Fibroblast of skin of left biceps (primary cell): ENCODE measurements at places on chromosomes 7 and 10.

GRCh38 chr7:14871880-14872279 lies 30.7 kb downstream of the DGKB start:
- no peak for DNase-seq

DNA sequence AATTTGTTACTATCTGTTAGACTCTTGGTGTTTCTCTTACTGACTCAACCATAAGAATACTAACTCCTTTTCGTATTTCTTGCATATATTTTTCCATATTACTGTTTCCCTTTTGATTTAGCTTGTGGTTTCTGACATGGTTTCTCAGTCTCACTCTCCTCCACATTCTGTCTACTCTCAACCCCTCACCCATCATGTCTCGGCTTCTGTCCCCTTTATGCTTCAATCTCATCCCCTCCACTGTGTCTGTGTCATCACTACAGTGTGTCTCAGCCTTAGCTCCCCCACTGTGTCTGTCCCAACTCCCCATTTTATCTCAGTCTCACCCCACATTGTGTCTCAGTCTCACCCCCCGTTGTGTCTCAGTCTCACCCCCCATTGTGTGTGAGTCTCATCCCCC lies 126.9 kb downstream of the VIPR2 start:
- no peak for DNase-seq

GRCh38 chr10:6349846-6350535 lies 147.3 kb downstream of the PFKFB3 start:
- no peak for DNase-seq

DNA sequence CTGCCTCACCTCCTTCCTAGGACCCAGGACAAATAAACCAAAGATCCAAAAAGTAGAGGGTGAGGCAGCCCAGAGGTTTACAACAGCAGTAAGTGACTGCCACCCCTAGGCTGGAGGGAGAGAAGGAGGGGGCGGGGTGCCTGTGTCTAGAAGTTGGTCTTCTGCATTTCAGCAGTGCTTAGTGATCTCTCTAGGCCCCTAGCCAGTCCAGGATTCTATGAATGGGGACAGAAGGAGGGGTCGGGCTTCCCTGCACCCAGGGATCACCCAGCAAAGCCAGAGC lies 62.8 kb upstream of the KDM7A start:
- DNase-seq: no peak

DNA sequence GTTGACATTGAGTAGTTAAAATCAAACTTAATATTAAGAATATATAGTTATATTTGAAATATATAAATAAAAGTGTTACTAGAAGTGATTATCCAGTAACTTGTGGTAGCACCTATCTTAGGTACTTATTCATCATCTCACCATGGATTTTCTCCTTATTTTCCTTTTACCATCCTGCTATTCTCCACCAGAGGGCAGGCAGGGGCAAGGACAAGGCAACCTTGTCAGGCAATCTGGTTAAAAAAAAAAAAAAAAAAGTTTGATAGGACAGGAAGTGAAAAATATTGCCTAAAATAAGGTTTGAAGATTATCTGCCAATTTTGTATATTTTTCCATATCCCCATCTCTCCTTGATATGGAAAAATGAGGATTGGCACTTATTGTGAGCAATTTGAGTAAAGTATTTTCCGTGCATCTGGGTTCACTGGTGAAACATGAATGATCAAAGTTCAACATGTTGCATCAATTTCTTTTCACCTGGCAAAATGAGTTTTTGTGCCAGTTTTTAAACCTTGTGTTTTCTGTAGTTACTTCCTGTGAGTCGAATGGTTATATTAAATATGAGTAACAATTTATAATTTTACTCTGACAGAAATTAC lies 256.7 kb downstream of the AGMO start:
- no peak for DNase-seq

DNA sequence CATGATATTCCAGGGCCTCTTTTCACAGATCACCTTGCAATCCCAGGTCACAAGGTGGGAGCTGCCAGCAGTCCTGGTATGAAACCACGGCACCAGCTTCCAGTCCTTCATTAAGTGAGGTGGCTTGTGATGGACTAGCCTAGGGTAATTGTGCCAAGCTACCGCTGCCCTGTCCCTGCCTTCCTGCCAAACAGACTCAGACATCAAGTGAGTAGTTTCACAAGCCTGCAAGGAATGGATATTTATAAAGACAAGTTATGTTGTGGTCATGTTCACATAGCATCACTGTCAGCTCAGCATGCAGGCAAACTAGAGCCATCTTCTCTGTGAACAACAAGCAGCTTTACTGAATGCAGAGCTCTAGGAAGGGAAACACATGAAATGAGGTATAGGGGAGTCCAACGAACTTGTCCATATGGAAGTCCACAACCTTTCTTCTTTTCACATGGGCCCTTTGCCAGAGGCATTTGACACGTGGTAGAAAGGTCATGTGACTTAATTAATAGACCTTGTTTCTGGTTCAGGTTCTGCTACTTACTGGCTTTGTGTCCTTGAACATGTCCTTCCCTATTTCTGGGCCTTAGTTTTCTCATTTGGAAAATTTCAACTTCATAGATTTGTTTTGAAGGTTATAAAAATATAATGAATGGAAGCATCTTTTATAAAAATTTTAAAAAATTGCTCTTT lies 1061.2 kb downstream of the KCNMA1 start:
- peak; percentile 39 for DNase-seq

- DNase-seq: peak; percentile 37
Measured at GRCh38 chr7:68840991-68841390, 757.3 kb upstream of the AUTS2 start.

DNA sequence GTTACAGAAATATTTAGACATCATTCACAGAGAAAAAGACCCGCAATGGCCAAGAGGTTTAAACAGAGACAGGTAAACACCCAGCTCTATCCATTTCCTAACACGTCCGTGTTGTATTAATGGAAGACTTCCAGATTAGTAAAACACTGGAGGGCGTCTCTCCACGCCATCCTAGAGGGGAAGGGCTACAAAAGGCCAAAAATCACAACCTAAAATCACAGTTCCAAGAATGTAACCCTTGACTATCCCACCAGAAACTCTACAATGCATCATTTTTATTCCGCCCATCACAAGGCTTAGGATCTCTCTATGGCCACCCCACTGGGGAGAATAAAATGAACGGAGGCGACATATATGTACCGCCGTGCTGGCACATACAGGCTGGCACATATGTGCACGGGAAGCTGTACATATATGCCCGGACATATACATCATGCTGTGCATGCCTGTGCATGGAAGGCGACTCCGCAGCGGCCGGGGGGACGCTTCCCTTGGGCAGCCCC lies 734 bp downstream of the PCLO start:
- no peak for DNase-seq

GRCh38 chr7:158771-159170 lies 33.6 kb upstream of the FAM20C start:
- DNase-seq: no peak

GRCh38 chr7:116665332-116665996 lies 6.5 kb upstream of the MET start:
- DNase-seq: no peak

DNA sequence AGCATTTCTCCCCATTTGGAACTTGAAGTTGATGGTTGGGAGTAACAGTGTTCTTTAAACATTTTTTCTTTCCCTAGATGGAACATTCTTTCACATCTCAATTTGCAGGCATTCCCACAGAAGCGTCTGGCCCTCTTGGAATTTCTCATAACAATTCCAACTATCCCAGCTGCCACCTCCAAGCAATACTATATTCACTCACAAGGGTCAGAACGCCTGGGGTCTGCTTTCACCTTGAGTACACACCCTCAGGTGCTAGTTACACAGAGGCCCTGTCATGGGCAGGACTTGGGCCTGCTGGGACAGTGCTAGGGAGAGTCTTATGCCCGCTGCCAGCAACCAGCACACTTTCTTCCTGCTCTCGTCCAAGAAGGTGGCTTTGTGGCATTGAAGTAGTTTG lies 136.5 kb downstream of the JCAD start:
- DNase-seq: no peak

DNA sequence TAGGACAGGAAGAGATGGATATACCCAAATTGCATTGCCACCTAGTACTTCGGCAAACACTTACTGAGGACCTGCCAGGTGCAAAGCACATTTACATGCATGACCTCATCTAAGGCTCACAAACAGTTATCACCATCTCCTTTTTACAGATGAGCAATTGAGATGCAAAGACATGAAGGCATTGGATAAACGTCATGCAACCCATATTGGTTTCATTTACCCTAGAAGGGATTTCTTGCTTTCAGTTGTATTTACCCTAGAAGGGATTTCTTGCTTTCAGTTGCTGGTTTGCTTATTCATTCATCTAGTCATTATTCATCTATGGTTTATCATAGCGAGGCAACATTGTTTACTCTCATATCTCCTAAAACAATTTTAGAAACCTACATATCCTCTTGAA lies 52.2 kb downstream of the STEAP1B start:
- no peak for DNase-seq

GRCh38 chr10:33497338-33497737 lies 162.9 kb upstream of the NRP1 start:
- no peak for DNase-seq
